Stimulated activated naive B cell treated with anti-CD40 and anti-IgM and Interleukin-4, amounts not matched to agents 10 μg/mL and 1 μg/mL and 100 μg/mL, for 72 hours (primary cell): ENCODE measurements at places on chromosomes 1 and 21.

GRCh38 chr1:29706936-29707335 is 470.6 kb downstream of the PTPRU start:
- peak; percentile 8 for DNase-seq

- DNase-seq: no peak
Observed at GRCh38 chr21:19565587-19565986, 1162.0 kb upstream of the TMPRSS15 start.

DNA sequence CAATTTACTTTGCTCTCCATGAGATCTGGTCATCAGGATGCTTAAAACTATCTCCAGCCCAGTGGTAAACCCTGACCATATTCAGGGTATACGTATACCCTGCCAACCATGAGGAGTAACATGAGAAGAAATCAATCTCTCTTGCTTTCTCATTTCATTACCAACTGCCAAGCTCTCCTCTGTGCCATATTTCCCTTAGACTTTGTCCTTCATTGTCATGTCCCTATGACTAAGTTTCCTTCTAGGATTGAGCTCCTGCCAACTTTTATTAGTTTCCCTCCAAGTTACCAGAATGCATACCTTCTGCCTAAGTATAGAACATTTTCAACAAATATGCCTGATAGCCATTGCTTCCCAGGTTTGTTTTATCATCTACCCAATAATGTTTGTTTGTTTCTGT is 1113.9 kb upstream of the B3GALT2 start:
- DNase-seq: no peak

GRCh38 chr1:67733681-67734322 is 48.8 kb downstream of the GADD45A start:
- no peak for DNase-seq

DNA sequence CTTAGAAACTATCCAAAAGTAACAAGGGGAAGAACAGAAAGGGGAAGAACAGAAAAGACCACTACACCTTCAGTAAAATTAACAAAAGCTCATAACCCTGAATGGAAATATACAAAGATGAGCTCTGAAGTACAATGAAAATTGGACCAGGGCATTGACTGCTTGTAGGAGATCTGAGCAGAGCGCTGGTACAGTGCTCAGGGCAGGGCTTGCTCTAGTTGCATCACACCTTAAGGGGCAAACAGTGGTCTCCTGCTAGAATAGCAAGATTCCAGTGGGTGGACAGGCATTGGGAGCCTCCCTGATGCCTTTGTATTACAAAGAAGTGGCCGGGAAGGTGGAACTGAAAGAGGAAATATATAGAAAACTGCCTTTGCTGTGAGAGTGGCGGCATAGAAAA is 111.9 kb upstream of the RGS1 start:
- DNase-seq: no peak

DNA sequence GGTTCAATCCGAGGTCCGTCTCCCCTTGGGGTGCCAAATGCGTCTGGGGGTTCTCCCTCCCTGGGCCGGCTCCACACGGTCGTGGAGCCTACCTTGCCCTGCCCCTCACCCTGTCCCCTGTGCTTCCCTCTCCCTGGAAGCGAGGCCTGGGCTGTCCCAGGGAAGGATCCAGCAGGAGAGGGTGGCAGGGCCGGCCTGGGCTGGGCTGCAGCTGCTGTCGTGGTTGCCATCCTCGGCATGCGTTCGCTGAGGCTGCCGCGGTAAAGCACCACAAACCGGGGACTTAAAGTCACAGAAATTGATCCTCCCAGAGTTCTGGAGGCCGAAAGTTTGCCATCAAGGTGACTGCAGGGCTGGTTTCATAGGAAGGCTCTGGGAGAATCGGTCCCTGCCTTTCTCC is 123.0 kb upstream of the TMPRSS2 start:
- DNase-seq: no peak

GRCh38 chr1:25522031-25522655 is 21.3 kb upstream of the LDLRAP1 start:
- DNase-seq: peak; percentile 18

- DNase-seq: no peak
Observed at GRCh38 chr1:245810789-245811337, 656.1 kb downstream of the KIF26B start.

DNA sequence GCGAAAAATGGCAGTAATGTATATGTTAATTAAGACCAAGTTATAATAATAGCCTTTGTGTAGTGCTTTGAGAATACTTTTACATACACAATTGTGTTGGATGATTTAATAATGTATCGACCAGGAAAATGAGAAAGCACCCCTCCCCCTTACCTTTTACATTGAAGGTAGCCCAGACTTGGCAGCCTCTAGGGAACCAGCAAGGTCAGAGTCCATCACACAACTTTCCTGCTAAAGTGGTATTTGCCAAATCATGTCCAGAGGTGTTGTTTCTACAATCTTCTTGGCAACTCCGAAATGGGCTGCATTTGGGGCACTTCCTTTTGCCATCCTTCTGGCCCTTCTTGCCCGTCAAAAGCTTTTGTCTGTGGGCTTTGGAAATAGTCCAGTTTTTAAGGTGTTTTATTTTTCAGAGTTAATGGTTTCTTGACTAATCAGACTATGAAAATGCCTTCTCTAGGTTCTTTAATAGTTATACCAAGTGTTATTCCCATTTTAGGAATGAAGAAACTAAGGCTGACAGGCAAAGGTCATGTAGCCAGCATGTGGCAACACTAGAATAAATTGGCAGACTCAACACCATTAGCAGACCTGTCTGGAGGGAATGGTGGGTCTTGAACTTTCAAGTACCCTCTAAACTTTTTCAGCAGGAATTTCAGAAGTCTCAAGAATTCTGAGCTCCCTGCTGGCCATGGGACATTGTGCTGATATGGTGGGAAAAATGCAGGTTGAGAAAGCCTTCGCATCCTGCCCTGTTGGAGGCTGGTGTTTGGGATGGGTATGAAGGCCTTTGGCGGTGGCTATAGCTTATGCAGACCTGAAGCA is 6.8 kb downstream of the ATP1A1 start:
- no peak for DNase-seq

- no peak for DNase-seq
Observed at GRCh38 chr1:202150602-202151001, 6.1 kb upstream of the ARL8A start.

GRCh38 chr1:111738133-111738435 is 1.1 kb downstream of the INKA2 start:
- DNase-seq: no peak
